ENCODE measurements at places on chromosomes 11 and 22. TPM values are rescaled to one million over a fixed set of nuclear protein-coding genes. Genes with fewer than 3 reads are reported as not detected.

Gene EMID1
- 89.7 TPM for polyA plus RNA-seq

Gene SCGB2A2
- not detected for polyA plus RNA-seq

Gene CD151
- polyA plus RNA-seq = 124 TPM

Gene IRAG1
- 9.7 TPM for polyA plus RNA-seq

DNA sequence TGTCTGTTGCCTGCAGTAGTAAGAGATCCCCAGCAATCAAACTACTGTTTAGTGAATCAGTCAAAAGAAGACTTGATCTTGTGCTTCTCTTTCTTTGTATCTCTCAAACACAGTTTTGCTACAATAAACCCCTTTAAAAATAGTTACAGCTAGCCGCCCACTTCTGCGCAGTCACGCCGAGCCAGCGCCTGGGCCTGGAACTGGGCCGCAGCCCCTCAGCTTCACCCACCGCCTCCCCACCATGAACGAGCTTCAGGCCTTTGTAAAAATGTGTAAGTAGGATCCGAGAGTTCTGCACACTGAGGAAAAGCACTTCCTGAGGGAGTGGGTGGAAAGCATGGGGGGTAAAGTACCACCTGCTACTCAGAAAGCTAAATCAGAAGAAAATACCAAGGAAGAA lies 60.5 kb downstream of the CWC15 start:
- DNase-seq = no peak

- no peak for DNase-seq
Measured at GRCh38 chr11:96088914-96089313, 165.0 kb upstream of the MTMR2 start.

DNA sequence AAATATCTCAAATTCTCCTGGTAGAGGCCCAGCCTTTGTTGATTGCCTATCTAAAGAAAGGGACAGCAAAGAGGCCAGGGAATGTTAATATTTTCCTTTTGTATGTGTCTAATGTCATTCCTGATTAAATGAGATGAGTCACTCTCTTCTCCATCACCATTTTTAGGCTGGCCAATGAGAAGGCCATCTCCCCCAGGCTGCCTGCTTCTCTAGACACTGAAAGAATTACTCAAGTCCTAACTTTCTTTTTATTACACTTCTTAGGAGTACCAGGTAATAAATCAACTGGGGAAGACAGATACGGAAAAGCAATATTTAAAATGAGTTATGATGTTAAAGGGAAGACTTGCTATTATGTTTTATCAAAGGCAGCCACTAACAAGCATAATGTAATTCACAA lies 259.2 kb upstream of the SORL1-AS1 start:
- no peak for DNase-seq

GRCh38 chr11:110019675-110020074 lies 73.5 kb upstream of the ZC3H12C start:
- DNase-seq = no peak

DNA sequence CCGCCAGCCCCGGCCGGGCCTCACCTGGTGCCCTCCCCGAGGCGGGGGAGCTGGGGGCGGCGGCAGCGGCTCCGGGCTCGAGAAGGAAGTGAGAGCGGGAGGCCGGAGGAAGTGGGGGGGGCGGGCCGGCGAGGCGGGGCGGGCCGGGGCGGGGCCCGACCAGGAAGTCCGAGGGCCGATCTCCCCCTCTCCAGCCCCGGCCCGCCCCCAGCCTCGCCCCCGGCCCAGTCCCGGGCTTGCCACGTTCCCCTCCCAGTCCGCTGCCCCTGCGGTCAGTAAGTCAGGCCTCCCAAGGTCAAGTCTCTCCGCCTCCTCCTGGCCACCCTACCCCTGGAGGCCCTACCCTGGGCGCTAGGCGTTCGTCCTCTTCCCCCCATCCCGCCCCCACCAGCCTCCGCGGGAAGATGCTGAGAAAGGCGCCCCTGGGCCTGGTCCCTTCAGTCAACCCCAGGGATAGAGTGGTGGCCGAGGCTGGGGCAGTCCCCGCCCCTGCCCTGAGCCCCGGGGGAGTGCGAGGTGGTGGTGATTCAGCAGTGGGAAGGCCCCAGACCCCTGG lies at the start of gene RHOG:
TSS of gene RHOG (minus strand) at position 90 of the 556 bp plus-strand sequence. CDS start 12,821 bp downstream, outside the sequence.
- DNase-seq = peak; percentile 71

DNA sequence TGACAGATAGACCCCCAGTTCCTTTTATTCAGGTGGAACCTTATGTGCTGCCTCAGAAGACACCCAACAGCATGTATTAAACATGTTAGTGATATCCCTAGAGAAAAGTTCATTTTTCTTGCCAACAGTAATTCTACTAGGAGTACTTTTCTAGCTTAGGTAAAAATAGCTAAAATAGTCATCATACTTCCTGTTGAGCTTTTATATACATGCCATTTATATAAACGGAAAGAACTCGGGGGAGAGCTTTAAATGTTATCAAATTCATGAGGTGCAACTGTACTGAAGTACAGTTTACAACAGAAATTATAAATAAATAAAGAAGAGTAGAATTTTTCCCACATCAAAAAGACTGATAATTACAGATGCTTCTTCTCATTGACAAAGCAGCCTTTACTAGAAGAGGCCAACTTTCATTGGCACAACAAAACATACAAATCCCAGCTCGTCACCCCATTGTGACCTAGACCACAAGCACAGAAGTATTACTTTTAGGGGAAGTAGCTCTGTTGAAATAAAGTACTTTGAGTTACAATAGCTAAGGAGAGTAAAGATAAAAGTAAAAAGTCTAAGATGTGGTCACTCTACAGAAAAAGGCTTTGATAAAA lies 59.1 kb upstream of the POU2AF2 start:
- DNase-seq = peak; percentile 36

- DNase-seq = no peak
Measured at GRCh38 chr11:69951821-69952220, 126.3 kb upstream of the ANO1 start.

GRCh38 chr11:7574491-7575130 lies 60.8 kb downstream of the PPFIBP2 start:
- no peak for DNase-seq

DNA sequence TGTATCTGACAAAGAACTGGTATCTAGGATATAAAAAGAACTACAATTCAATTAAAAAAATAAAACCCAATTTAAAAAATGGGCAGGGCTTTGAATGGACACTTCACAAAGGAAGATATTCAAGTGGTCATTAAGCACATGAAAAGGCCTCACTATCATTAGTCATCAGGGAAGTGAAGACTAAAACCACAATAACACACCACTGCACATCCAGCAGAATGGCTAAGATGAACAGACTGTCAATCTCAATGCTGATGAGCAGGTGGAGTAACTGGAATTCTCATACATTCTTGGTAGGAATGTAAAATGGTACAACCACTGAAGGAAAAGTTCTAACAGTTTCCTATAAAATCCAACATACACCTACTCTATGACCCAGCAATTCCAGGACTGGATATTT lies 8.9 kb downstream of the HPS4 start:
- no peak for DNase-seq

DNA sequence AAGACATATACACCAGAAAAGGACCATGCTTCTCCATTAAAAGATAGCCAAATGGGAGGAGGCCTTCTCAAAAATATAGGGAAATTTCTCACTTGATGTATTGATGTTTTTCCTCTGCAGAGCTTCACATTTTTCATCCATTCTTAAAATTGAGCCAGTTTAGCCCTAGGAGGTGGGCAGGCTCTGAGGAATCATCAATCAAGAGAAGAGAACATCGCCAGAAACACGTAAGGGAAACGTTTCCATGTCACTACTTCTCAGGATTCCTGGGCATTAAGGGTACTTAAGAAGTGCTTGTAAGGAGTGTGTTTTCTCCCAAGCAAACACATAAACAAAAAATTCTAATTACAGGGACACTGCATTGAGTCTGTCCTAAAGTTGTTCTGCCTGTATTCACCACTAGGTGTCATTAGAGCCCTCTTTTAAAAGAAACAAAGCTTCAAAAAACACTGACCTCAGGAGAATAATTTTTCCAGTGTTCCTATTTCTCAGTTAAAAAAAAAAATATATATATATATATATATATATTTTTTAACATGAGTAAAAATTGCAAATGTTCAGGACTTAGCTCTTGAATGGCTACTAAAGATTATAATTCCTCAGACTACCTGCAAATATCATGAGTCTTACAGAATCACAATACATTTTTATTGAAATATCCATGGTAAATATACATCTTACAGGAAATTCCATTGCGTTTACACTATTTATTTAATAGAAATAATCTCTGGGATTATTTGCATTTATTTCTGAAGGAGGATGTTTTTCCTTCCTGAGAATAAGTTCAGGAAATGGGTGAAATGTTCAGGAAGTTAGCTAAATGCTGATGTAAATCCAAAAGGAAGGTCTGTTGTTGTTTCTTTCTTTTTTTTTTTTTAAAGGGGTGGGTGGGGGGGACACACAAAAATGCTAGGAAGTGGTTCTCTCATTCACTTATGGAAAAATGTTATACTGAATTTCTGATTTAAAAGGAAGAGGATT lies 16.0 kb downstream of the FZD4 start:
- peak; percentile 68 for DNase-seq

GRCh38 chr22:20983081-20983771 lies 1.1 kb downstream of the LZTR1 start:
- DNase-seq = no peak

- DNase-seq = no peak
Measured at GRCh38 chr11:125637840-125638239, 12.9 kb downstream of the CHEK1 start.

DNA sequence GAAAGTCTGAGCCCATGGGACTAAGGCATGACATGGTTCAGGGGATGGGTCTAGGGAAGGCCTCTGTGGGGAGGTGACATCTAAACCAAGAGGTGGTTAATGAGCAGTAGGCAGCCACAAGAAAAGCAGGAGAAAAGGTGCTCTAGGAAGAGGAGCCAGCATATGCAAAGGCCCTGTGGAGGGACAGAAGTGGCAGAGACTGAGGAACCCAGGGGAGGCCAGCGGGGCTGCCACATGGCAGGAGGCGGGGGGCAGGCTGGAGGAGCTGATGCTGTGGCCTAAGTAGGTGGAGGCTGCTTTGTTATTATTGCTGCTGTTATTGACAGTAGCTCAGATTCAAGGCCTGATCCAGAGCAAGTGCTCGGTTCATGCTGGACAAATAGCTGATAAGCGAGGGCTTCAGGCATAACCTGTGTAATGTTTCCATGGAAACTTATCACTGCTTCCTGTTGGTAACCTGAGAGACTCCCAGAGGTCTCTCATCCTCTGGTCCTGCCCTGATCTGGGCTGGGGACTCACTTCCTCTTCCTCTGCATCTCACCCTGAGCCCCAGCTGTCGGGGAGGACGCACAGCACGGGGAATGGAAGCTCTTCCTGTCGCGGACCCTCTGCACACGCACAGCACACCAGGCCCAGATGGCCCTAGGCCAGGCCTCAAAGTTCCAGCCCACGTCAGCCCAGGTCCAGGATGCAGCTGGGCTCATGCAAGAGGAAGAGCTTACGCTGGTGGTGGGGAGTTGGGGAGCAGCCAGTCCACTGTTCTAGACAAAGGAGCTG lies 75.2 kb upstream of the TP53I11 start:
- DNase-seq = peak; percentile 59

GRCh38 chr22:19448076-19448607 lies 631 bp upstream of the C22orf39 start:
- DNase-seq = peak; percentile 32

- no peak for DNase-seq
Measured at GRCh38 chr11:101407324-101407723, 176.5 kb downstream of the TRPC6 start.

DNA sequence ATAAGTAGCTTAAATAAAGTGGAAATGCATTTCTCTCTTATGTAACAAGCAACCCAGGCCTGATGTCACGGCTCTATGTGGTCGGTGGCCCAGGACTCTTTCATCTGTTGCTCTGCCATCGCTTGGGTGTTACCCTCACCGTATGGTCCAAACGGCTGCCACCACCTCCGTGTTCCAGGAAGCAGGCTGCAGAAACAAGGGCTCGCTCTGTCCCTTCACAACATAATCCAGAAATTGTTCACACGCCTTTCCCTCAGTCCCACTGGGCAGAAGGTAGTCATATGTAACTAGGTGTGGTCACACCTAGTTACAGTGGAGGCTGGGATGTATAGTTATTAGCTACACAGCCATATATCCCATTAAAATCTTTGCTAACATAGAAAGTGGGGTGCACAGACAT lies 421.0 kb downstream of the SOX6 start:
- DNase-seq = no peak

DNA sequence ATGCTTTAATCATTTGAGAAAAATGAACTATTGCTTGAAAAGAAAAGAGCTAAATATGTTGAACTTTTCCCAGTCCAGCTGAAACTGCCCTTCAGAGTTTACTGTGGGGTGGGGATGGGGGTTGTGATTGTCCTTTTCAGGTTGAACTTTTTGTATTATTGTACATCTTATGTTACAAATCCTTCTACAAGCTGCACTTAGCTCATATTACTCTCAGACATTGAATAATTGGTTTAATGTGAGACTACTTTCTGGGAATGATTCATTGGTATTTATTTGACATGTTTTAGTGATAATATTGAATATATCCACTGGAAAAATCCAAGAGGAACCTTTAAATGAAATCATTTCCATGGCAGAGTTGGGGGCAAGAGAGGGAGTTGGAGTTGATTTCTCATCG lies 84.9 kb downstream of the ATXN10 start:
- DNase-seq = no peak

DNA sequence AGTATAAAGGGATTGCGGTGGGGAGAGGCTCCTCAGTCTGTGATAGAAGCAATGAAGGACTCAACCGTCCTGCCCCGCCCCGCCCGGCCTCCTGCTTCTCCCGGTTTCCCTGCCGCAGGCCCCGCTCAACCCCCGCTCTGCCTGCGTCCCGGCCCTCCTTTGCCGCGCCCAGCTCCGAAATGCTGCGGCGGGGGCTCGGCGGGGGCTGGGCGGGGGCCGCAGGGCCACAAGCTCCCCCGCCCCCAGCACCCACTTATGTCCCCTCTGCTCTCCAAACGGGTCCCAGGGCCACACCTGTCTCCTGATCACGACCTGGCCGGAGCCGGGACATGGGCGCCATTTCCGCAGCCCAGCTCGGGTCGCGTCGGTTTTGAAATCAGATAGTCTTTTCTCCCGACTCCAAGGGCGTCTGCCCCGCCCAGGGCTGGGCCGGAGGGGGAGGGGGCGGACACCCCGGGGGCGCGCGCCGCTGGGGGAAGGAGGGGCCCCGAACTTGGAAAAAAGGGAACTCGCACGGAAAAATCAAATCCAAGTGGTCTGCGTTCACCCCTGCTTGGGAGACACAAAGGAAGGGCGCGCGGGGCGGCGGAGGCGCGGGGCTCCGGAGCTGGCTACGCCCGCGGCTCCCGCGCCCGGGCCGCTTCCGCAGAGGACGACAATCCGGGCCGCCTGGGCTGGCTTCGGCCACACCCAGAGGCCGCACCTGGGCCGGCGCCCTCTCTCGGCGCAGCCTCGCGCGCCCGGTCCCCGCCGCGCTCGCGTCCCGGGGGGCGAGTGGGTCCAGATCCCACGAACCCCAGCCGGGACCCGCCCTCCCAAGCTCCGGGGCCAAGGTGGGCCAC lies 70.6 kb upstream of the EP300 start:
- peak; percentile 74 for DNase-seq

DNA sequence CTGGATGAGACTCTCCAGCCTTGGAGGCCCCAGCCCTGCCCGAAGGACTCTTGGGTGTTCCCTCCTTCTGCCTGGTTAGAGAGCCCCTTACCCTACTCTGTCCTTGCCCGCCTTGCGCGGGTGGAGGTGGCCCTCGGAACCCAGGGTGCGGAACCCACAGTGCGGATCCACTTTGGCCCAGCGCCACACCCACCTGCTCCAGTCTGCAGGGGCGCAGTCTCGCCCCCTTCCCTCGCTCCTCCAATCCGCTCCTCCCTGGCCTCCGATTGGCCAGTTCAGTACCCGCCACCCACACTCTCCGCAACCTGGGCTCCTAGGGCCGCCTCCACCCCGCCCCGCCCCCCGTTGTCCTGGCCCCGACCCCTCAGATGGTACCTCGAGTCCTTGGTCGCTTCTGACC lies 2.4 kb downstream of the CAPN1 start:
- DNase-seq = no peak
